Activated T-cell treated with anti-CD3 and anti-CD28 coated beads for 24 hours (primary cell): ENCODE measurements at places on chromosomes 13 and 19.
A peak's percentile ranks its signal among the peaks of the same experiment; 100 is the strongest.

GRCh38 chr19:50994129-50994528, 7.3 kb downstream of the KLK8 start:
- no peak for DNase-seq

GRCh38 chr13:69425235-69425634, 682.4 kb upstream of the ATXN8OS start:
- DNase-seq = no peak

GRCh38 chr13:50742353-50742752, 101.1 kb downstream of the DLEU7 start:
- no peak for DNase-seq

DNA sequence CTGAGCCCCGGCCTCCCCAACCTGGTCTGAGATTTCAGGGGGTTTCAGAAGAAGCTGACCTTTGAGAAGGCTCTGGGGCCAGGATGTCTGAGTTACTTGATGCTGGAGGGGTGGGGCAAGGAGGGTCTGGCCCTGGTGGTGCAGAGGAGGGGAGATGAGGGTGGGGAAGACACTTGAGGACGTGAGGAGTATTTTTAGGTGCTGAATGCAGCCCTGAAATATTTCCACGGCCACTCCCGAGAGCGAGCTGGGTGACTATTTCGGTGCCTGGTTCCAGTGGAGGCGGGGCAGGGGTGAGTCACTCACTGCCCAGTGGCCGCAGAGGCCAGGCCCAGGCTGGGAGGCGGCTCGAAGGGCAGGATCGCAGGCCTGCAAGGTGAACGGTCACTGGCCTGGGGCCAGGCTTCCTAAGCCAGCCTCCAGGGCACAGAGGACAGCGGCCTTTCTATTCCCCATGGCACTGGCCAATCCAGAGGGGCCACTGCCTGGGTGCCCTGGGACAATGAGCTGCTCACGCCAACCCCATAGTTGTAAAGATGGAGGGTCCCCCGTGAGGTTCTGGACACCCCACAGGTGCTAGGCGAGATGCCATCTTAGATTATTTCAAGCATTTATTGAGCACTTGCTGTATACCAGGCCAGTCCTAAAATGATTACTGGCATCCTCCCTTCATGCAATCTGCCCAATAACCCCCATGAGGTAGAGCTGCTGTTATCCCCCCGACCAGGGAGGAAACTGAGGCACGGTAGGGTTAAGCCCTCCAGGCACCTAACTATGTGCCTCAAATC, 19.7 kb upstream of the JUND start:
- no peak for DNase-seq

DNA sequence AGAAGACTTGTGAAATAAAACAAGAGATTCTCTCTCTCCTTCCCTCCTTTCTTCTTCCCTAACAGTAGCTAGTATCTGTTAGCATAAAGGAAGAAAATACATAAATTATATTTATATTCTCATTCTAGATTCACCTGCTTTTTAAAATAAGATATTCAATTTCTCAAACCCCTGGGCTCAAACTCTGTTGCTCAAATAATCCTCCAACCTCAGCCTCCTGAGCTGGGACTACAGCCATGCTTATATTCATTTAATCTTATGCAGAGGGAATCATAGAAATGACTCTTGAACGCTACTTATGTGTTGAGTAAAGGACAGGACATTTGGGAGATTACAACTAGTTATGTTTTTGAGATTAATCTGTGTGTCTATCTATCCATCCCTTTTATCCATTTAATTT, 56.2 kb downstream of the GPC5 start:
- DNase-seq = no peak

- DNase-seq = no peak
Measured at GRCh38 chr13:48891586-48891985, 84.1 kb upstream of the FNDC3A start.

- no peak for DNase-seq
Measured at GRCh38 chr19:1052349-1052975, 12.6 kb downstream of the ABCA7 start.

GRCh38 chr13:75836441-75836840, 200.3 kb downstream of the LMO7 start:
- DNase-seq = no peak

GRCh38 chr13:96417939-96418685, 328.2 kb downstream of the HS6ST3 start:
- DNase-seq = no peak

GRCh38 chr19:33397536-33398360, 24.2 kb downstream of the CEBPG start:
- DNase-seq = no peak

- no peak for DNase-seq
Measured at GRCh38 chr13:95217920-95218830, 83.1 kb downstream of the ABCC4 start.

- DNase-seq = no peak
Measured at GRCh38 chr13:33235078-33235477, 50.5 kb downstream of the STARD13 start.

DNA sequence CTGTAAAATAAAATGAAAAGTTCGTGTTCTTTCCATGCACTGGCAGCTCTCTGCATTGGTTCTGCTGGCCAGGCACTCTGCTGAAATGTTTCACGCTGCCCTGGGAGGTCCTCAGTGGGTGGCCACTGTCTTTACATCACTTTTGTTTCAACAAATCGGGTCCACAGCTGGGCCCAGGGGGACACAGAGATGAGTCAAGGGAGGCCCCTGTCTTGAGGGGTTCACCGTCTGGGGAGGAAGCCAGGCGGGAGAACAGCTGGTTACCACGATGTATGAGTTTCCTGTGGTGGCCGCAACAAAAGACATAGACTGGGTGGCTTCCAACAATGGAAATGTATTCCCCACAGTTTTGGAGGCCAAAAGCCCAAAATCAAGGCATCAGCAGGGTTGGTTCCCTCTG, 5.1 kb upstream of the KLF2 start:
- DNase-seq = no peak

DNA sequence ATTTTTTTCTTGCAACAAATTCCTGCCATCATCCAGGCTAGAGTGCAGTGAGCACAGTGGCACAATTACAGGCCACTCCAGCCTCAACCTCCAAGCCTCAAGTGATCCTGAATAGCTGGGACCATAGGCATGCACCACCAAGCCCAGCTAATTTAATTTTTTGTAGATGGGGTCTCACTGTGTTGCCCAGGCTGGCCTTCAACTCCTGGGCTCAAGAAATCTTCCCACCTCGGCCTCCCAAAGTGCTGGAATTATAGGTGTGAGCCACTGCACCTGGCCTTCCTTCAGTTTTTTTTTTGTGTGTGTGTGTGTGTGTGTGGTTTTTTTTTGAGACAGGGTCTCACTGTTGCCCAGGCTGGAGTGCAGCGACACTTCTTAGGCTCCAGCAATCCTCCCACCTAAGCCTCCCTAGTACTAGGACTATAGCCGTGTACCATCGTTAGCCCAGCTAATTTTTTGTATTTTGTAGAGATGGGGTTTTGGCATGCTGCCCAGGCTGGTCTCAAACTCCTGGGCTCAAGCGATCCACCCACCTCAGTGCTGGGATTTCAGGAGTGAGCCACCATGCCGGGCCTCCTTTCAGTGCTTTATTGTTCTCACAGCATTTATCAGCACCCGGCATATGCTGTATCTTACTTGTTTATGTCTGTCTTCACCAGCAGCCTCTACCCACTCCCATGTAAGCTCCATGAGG, 5.9 kb upstream of the SRRM5 start:
- DNase-seq = no peak

GRCh38 chr19:33604651-33605050, 17.1 kb upstream of the CHST8 start:
- DNase-seq = no peak

GRCh38 chr13:55229906-55230569, 1910.7 kb upstream of the PRR20A start:
- DNase-seq = no peak

DNA sequence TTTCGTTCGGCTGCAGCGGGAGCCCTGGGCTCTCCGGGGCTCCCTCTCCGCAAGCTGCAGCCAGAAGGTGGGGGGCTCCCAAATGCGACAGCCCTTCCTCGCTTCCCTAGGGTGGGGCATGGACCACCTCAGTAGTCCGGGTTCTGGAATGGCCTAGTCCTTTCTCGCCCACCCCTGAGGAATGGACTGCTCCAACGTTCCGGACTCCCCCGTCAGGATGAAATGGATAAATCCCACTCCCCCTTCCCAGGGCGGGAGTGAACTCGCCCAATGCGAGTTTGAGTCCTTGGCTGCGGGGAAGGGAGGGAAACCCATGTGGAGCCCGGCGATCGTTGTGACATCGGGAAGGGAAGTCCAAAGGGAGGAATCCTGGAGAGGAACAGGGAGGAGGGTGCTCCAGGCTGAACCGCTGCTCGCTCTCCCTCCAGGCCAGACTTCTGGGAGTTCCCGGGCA, 5.5 kb downstream of the HRC start:
- no peak for DNase-seq

- DNase-seq = peak; percentile 19
Measured at GRCh38 chr19:58021541-58022282, 12.1 kb upstream of the ZSCAN1 start.

DNA sequence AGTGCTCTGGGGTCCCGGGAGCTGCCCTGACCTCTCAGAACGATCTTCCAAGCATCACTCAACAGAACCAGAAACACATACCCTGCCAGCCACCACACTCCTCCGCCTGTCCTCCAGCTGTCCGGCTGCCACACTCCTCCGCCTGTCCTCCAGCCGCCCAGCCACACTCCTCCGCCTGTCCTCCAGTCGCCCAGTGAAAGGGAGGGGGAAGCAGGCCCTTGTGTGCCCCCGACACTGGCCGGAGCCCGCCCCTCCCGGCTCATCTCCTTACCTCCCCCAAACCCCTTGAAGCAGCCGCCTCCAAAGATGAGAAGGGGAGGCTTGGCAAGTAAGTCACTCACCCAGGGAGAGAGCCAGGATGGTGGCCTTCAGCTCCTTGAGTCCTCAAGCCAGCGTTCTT, 40.2 kb downstream of the STK24 start:
- DNase-seq = no peak

DNA sequence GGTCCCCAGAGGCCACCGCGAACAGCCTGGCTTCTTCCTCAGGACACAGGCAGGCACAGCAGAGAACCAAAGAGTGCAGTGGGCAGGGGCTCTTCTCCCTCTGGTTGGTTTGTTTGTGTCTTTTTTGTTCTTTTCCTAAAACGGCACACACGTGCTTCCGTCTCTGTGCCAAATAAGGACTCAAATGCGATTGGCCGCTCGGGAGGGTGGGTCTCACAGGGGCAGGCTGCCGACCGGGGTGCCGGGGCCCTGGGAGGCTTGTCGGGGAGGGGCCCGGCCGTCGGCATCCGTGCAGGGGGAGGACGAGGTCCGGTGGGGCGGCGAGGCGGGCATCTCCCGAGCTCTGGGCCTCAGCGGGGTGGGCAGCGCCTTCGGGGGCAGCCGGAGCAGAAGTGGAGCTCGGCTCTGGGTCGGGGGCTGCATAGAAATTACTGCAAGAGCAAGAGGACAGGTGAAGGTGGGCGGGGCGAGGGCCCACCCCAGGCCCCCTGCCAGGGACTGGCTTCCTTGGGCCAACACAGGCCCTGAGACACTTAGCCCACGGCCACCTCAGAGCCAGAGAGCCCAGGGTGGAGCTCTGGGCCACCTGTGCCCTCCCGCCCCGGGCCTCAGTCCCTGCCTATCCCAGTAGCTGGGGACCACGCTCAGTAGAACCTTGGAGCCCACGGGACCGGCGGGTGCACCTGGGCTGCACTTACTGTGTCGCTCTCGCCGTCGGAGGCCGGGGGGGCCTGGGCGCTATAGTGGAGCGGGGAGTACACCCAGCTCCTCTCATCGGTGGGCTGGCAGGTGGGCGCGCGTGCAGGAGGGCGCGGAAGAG, 6.4 kb upstream of the CACTIN start:
- no peak for DNase-seq

- DNase-seq = peak; percentile 38
Measured at GRCh38 chr19:35247526-35248309, 1.1 kb upstream of the LSR start.

GRCh38 chr19:13795595-13796300, 505 bp downstream of the ZSWIM4 start:
- DNase-seq = no peak

DNA sequence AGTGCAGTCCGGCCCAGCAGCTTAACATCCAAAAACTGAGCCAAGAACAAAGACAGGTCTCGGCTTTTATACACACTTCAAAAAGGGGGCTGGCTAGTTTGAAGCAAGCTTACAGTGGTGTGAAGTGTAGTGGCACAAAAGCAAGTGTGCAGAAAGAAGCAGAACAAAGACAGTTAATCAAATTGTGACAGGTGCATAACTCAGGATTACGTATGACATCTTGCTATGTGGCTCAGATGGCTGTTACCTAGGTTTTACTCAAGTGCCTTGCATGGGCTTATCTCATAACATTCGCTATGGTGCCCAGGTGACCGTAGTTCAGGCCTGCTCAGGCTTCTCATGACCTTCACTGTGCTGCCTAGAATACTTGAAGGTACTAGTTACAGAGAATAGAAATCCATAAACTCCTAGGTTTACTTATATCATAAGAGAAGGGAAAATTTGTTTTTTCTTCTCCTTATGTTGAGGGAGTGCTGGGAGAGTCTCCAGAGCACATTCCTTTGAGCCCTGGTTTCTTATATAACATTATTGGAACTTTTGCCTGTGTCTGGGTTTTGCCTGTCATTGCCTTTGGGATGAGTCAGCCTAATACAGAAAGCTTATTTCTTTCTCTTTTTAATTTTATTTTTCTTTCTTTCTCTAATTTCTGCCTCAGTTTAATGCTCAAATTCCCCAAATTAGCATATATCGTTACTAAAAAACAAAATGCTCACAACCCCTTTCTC, 1629.1 kb upstream of the PCDH20 start:
- DNase-seq = no peak

GRCh38 chr19:10919352-10920287, 8.8 kb downstream of the YIPF2 start:
- no peak for DNase-seq

- no peak for DNase-seq
Measured at GRCh38 chr13:38024431-38024830, 154.9 kb upstream of the TRPC4 start.

- no peak for DNase-seq
Measured at GRCh38 chr13:44908266-44908665, 81.0 kb downstream of the NUFIP1 start.

- no peak for DNase-seq
Measured at GRCh38 chr13:23506071-23506806, 64.0 kb upstream of the TNFRSF19 start.

DNA sequence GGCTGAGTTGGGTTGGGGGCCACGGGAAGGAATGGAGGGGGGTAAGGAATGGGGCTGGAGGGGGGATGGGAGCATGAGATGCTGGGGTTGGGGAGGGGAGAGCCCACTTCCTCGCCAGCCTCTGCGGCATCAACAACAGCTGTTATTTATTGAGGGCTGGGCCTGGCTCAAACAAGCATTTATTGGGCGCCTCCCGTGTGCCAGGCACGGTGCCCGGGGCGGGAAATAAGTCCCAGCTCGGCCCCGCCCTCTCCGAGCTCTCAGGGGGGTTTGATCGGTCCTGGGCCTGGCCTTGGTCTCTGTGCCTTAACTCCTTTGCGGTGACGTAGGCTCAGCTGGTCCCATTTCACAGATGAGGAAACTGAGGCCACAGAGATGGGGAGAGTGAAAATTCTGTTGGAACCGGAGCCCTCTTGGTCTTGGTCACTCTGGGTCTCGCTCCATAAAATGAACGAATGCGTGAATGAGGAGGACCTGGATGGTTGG, 919 bp upstream of the ADAMTS10 start:
- DNase-seq = no peak

GRCh38 chr19:53871454-53871853, 3.8 kb downstream of the MYADM start:
- DNase-seq = no peak
